Activated CD8-positive, alpha-beta memory T cell treated with anti-CD3 and anti-CD28 coated beads for 48 hours (primary cell): ENCODE measurements at places on chromosomes 11 and 22.

GRCh38 chr22:36285545-36285944 is 32.6 kb downstream of the APOL1 start:
- no peak for DNase-seq

GRCh38 chr22:27134315-27134701 is 476.9 kb downstream of the MIAT start:
- no peak for DNase-seq

- no peak for DNase-seq
These were observed 118.5 kb downstream of the ELP4 start for GRCh38 chr11:31628111-31628510.

DNA sequence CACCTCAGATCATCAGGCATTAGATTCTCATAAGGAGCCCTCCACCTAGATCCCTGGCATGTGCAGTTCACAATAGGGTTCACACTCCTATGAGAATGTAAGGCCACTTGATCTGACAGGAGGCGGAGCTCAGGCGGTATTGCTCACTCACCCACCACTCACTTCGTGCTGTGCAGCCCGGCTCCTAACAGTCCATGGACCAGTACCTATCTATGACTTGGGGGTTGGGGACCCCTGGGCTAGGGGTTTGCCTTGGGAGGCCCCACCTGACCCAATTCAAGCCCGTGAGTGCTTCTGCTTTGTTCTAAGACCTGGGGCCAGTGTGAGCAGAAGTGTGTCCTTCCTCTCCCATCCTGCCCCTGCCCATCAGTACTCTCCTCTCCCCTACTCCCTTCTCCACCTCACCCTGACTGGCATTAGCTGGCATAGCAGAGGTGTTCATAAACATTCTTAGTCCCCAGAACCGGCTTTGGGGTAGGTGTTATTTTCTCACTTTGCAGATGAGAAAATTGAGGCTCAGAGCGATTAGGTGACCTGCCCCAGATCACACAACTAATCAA is 2.2 kb downstream of the APOC3 start:
- DNase-seq = no peak

GRCh38 chr11:27281740-27282590 is 81.0 kb downstream of the CCDC34 start:
- no peak for DNase-seq
